ENCODE measurements at places on chromosomes 12 and 14.
A peak's percentile ranks its signal among the peaks of the same experiment; 100 is the strongest.

GRCh38 chr12:113569806-113570205 is 98.1 kb upstream of the LHX5 start:
- no peak for DNase-seq

GRCh38 chr12:121918679-121919038 is 267 bp downstream of the CFAP251 start:
- no peak for DNase-seq

DNA sequence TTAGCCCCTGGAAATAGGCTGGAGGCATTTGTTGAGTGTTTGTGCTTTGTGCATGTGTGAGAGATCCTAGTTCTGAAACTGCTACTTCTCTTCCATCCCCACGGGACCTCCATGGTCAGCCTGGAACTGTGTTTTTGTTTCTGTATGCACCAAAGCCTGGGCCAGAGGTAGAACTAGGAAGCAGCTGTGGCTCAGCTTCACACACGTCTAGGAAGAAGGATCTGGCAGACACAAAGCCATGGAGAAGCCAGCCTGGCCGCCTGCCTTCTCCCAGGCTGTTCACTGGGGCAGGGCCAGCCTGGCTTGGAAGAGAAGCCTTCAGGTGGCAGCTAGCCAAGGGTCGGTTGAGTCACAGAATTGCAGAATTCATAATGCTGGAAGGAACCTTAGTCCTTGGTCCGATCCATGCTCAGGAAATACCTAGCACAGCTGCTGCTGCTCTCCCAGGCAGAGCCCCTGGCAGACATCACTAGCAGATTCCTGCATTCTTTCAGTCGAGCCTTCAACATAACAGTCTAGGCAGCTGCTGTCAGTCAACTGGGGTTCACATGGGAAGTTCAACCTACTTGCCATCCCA is 27.0 kb downstream of the RIN3 start:
- DNase-seq = peak; percentile 93

- DNase-seq = peak; percentile 49
Measured at GRCh38 chr12:26011099-26011498, 52.6 kb downstream of the RASSF8 start.

DNA sequence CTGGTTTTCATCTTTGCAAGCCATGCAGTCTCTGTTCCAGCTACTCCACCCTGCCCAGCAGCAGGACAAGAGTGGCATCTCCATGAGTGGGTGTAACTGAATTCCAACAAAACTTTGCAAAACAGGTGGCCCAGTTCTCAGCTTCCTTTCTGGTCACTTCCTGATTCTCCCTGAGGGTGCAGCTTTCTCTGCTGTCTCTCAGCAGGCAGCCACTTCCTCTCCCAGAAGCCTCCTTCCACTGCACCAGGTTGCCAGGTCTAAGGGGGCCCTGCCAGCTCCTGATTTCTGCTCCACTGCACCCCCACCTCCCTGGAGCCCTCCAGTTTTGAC is 341.0 kb upstream of the FKBP4 start:
- DNase-seq = no peak

GRCh38 chr12:127455347-127456265 is 811.4 kb upstream of the TMEM132C start:
- DNase-seq = no peak

- peak; percentile 0 for DNase-seq
Measured at GRCh38 chr14:101359221-101360053, 201.9 kb upstream of the DIO3 start.

DNA sequence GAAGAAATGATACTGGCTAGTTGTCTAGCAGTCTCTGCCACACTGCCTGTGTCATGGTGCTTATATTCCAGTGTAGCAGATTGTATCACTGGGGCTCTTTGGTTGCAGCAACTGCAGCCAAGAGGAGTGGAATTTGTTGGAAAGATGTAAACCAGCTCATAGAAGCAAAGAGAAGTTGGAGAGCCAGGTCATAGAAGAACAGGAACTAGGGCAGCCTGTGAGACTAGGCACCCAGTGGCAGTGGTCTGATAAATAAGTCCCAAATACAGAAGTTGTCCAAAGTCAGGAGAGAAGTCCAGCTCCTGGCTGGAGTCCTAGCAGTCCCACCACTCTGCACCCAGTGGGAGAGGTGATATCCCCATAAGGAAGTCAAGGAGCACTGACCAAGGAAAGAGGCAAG is 172.5 kb upstream of the ARID2 start:
- no peak for DNase-seq

DNA sequence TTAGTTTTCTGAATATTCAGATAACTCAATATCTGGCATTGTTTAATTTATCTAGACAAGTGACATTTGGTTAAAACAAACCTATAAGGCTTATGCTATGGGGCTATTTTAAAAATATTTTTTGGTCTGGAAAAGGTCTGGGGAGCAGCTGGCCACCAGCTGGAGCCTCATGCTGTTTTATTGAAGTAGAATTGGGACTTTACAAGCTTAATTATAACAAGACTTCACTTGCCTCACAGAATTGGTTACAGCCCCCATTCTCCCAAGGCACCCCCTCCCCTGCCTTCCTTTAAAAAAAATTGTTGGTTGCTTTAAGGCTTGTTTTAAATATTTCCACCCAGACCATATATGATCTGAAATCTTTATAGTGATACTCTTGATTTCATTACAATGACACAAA is 453.9 kb downstream of the ADAMTS20 start:
- no peak for DNase-seq

DNA sequence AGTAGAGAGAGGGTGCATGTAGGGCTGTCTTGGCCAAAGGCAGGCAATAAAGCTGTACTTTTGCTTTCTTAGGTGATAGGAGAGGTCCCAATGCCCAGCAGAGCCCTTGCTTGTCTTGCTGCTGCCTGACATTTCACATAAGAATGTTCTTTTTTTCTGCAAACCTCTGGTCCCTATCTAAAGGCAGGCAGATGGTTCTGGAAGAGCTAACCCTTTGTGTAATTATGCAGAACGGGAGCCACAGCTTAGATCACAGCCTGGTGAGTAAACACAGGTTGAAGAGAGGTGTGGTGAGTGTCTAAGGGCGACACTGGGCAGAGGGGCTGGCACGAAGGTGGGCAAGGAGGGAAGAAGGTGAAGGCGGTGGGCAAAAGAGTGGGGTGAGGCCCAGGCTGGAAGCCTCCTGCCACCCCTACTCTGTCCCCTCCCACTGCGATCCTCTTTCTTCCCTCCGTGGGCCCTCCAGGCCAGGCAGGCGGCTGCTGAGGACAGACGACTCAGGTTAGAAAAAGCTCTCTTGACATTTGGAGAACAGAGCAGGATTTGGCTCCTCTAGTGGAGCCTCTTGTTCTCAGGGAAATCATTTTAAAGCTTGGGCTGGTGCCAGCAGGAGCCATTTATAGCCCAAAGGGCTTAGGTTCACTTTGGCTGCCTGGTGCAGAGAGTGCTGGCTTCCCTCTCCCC is 42.8 kb downstream of the PRMT8 start:
- no peak for DNase-seq

DNA sequence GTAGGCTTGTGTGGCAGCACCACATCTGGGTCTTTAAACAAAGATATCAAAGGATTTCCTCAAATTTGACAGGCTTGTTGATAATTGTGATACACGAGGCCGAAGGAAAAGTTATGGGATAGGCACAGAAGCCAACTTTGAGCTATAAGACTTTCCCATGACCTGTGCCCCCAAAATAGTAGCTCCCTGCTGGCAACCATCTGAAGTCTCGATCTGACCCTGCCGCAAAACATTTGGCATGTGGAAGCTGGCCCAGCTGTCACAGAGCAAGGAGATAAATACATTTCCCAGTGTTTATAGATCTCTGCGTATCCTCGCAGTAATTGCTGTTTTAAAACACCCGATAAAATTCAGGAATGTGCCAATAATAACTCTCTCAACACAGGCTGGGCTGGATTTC is 26.4 kb upstream of the RGS6 start:
- DNase-seq = no peak

GRCh38 chr14:96997996-96998395 is 200.8 kb downstream of the VRK1 start:
- DNase-seq = no peak

DNA sequence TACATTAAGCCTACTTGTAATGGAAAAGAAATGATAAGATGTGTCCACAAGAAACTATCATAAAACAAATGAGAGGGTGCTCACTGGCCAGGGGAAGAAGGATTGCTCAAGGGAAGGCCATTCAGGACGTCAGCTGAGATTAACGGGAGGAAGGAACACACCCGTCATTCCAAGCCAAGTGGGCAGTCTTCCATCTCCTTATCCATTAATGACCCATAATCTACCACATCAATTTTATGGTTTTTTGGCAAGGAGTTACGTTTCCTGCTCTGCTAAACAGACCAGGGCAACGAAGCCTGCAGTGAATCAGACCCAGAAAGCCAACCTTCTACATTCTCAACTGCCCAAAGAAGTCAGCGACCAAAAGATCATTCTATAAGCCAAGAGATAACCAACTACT is 25.1 kb downstream of the PRKAB1 start:
- peak; percentile 83 for DNase-seq

- no peak for DNase-seq
Measured at GRCh38 chr12:41287500-41288141, 99.5 kb downstream of the PDZRN4 start.

GRCh38 chr14:75123991-75124390 is 2.9 kb downstream of the NEK9 start:
- peak; percentile 23 for DNase-seq

DNA sequence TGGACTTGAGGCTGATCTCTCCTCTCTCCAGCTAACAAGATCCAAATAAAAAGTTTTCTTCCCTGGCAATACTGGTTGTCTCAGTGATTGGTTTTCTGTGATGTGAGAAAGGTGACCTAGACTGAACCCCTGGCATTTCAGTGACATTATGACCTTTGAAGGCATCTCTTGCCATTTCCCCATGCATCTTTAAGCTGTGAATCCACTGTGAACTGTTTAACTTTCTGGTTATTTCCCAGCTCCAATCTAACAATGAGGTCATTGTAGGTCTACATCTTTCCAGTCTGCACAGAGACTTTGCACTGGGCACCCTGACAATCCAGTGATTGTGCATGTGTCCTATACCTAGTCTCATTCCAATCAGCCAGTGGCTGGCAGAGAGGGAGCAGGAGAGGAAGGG is 155.9 kb upstream of the NUDT4 start:
- DNase-seq = no peak

DNA sequence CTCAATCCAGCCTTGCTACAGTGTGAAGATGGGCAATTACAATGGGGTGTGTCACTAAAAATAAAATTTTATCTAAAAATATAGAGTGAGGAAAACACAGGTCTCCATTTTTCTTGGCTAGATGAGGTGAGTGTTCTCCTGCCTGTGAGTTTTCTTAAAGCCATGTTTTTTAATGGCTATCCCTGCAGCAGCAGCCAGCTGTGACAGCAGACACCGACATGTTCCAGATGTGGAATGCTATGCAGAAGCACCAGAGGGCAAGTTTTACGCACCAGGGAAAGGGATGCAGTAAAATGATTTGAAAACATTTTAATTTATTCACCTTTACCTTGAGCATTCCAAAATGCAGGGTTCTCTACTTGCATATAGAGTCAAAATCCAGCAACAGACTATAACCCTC is 577.0 kb upstream of the STXBP6 start:
- no peak for DNase-seq

GRCh38 chr14:51157012-51157411 is 62.1 kb upstream of the TRIM9 start:
- DNase-seq = no peak

- DNase-seq = no peak
Measured at GRCh38 chr12:9381619-9382018, 173.4 kb upstream of the PZP start.

- DNase-seq = no peak
Measured at GRCh38 chr12:122793685-122794106, 19.3 kb downstream of the CCDC62 start.

GRCh38 chr12:95733141-95733825 is 57.3 kb downstream of the NTN4 start:
- peak; percentile 68 for DNase-seq

DNA sequence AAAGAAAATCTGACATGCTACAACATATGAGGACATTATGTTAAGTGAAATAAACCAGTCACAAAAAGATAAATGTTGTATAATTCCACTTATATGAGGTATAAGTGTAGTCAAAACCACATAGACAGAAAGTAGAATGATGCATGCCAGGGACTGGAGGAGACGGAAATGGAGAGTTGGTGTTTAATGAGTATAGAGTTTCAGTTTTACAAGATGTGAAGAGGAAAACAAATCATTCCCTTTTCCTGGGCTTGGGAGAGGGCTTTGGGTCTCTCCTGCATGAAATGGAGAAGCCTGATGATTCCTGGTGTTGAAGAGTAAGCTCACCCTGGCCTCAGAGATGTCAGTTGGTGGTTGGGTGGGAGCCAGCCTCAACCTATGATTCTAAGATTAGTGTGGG is 158.4 kb upstream of the PLXNC1 start:
- DNase-seq = no peak

- DNase-seq = no peak
Measured at GRCh38 chr14:102949801-102950451, 27.5 kb downstream of the AMN start.

DNA sequence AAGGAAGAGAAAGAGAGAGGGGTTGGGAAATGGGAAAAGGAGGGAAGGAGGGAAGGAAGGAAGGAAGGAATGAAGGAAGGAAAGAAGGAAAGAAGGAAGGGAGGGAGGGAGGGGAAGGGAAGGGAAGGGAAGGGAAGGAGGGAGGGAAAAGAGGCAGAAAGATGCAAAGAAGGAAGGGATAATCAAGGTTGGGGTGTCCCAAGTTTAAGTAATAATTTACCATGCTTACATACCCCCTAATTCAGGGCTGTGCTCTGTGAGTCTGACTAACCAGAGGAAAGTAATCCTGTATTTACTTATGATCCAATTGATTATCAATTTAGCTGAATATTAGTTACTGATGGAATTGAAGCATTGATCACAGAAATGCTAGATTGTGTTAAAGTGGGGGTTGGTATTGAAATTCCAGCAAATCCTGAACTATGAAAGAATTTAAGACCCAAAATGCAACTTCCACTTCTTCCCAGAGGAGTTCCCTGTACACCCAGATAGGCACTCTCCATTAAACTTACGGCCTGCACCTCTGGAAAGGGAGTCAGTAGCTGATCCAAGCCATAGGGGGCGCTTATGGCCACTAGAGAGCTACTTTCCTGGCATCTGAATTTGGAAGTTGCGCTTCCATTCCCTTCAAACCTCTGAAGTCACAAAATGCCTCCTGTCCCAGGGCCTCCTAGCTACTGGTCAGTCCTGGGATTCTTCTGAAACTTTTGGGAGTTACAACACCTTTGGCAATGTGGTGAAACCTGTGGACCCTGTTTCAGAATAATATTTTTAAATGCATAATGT is 162.7 kb upstream of the PWP1 start:
- no peak for DNase-seq
